Kidney (tissue), 22 donors: ENCODE measurements at places on chromosomes 13 and 19. TPM values are rescaled to one million over a fixed set of nuclear protein-coding genes. Genes with fewer than 3 reads are reported as not detected.

The MOB3A gene
- 16.9 TPM for polyA plus RNA-seq

DNA sequence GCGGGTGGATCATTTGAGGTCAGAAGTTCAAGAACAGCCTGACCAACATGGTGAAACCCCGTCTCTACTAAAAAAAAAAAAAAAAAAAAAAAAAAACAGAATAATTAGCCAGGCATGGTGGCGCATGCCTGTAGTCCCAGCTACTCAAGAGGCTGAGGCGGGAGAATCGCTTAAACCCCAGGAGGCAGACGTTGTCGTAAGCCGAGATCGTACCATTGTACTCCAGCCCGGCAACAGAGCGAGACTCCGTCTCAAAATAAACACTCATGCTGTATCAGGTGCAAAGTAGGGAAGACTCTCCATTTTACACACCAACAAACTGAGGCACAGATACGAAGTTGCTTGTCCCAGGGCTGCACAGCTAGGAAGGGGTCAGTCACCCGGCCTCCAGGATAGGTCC lies 15.6 kb downstream of the TLE6 start:
- no peak overlapping the region for H3K27ac ChIP-seq
- DNase-seq = no peak
- H3K4me3 ChIP-seq = no peak overlapping the region

- no peaks in the 10 kb centered on the region for H3K36me3 ChIP-seq
- H3K27ac ChIP-seq = no peak overlapping the region
- no peaks in the 10 kb centered on the region for H3K4me1 ChIP-seq
- DNase-seq = no peak
Measured at GRCh38 chr19:19232261-19232721, 20.5 kb downstream of the NCAN start.

GRCh38 chr13:73079359-73079758 lies 20.6 kb downstream of the KLF5 start:
- H3K4me3 ChIP-seq = no peak overlapping the region
- H3K36me3 ChIP-seq = no peaks in the 10 kb centered on the region
- H3K4me1 ChIP-seq = no peaks in the 10 kb centered on the region
- no peaks in the 10 kb centered on the region for H3K27me3 ChIP-seq
- DNase-seq = no peak

GRCh38 chr13:37657134-37657533 lies 58.6 kb upstream of the POSTN start:
- H3K27ac ChIP-seq = no peak overlapping the region
- no peaks in the 10 kb centered on the region for H3K27me3 ChIP-seq
- DNase-seq = no peak
- H3K4me3 ChIP-seq = no peak overlapping the region
- H3K36me3 ChIP-seq = no peaks in the 10 kb centered on the region

GRCh38 chr13:101139081-101139480 lies 277.2 kb downstream of the NALCN start:
- no peak overlapping the region for H3K4me3 ChIP-seq
- DNase-seq = no peak
- no peak overlapping the region for H3K27ac ChIP-seq
- H3K27me3 ChIP-seq = no peaks in the 10 kb centered on the region

DNA sequence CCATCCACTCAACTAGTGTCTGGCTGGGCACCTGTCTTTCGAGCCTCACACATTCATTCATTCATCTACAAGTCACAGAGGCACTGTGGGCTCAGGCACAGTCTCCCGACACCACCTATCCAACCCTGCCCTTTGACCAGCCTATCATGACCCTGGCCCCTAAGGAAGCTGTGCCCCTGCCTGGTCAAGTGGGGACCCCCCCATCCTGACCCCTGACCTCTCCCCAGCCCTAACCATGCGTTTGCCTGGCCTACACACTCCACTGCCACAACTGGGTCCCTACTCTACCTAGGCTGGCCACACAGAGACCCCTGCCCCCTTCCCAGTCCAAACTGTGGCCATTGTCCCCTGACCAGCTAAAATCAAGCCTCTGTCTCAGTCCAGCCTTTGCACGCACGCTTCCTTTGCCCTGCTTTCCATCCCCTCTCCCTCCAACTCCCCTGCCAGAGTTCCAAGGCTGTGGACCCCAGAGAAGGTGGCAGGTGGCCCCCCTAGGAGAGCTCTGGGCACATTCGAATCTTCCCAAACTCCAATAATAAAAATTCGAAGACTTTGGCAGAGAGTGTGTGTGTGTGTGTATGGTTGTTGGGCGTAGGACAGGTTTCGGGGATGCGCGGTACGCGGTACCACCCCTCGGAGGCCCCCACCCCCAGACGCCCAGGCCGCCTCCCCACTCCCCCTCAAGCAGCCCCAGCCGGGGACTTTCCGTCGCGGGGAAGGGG lies 404 bp upstream of the IL27RA start:
- DNase-seq = no peak
- H3K27me3 ChIP-seq = no peaks in the 10 kb centered on the region
- no peak overlapping the region for H3K4me3 ChIP-seq
